SJSA1 (cell line): ENCODE measurements at places on chromosomes 5 and 9. TPM values are rescaled to one million over a fixed set of nuclear protein-coding genes. Genes with fewer than 3 reads are reported as not detected.

DNA sequence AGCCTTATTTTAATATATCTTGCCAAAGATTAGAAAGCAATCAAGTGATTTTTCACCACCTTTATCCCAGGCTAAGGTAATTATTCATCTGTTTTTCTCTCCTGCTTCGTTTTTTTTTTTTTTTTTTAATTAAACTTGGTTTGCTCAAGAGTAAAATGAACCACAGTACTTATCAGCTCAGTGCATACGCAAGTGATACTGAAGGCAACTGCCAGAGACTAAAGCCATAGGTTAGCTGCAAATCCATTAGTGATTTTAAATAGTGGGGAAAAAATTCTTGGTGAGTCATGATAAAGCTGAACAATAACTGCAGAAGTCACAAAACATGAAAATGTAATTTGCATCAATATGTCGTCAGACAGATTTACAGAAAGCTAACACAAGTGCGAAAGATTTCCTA is 829.1 kb downstream of the PTPRD start:
- no peak overlapping the region for H3K27ac ChIP-seq
- H3K27me3 ChIP-seq, result no peaks in the 10 kb centered on the region
- no peak overlapping the region for H3K4me3 ChIP-seq
- no peak for DNase-seq

The CAMK2A gene
- not detected in 2 replicates for total RNA-seq

GRCh38 chr9:38683336-38683735 is 36.6 kb downstream of the FAM240B start:
- no peaks in the 10 kb centered on the region for H3K27me3 ChIP-seq
- H3K36me3 ChIP-seq, result no peaks in the 10 kb centered on the region
- no peak overlapping the region for H3K4me3 ChIP-seq
- H3K4me1 ChIP-seq, result peaks cover 36% of the 10 kb centered on the region
- no peak for DNase-seq
- H3K27ac ChIP-seq, result peak overlapping the region; percentile 98

DNA sequence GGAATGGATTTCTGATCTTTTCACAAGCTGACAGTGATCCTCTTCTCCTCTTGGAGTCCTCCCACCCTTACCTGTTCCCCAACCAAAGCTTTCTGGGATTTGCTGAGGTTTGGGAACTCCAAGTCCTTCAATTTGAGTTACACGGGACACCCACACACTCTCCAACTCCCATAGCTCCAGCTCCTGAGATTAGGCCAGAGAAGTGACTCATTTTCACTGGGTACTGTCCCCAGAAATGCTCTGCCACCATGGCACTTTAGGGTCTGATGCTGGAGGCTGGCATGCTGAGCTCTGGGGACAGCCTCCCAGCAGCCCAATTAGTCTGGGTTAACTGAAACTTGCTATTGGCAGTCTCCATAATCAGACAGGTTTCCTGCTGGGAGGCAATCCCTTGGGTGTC is 14.0 kb upstream of the HRCT1 start:
- H3K4me1 ChIP-seq, result no peaks in the 10 kb centered on the region
- H3K27me3 ChIP-seq, result no peaks in the 10 kb centered on the region
- no peaks in the 10 kb centered on the region for H3K36me3 ChIP-seq
- H3K4me3 ChIP-seq, result no peak overlapping the region
- DNase-seq, result no peak
- H3K27ac ChIP-seq, result no peak overlapping the region

DNA sequence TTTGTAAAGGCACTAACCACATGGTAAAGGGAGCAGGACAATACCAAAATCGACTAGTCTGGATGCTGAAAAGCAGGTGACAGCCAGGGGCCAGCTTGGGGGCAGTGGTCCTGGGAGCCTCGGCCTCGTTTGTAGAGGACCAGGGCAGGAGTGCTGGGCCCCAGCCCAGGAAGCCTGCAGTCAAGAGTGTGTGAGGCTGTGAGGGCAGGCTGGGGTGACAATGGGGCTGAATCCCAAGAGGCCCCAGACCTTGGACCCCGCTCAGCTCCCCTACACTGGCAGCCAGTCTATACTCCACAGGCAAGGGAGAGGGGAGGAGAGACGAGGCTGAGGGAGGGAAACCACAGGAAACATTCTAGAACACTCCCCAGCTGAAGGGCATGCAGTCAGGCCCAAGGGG is 2.6 kb upstream of the INPP5E start:
- DNase-seq, result no peak
- no peak overlapping the region for H3K27ac ChIP-seq
- no peak overlapping the region for H3K4me3 ChIP-seq
- peaks cover 27% of the 10 kb centered on the region for H3K4me1 ChIP-seq
- peaks cover 86% of the 10 kb centered on the region for H3K36me3 ChIP-seq
- no peaks in the 10 kb centered on the region for H3K27me3 ChIP-seq

- DNase-seq, result no peak
- no peaks in the 10 kb centered on the region for H3K4me1 ChIP-seq
- H3K4me3 ChIP-seq, result no peak overlapping the region
- no peak overlapping the region for H3K27ac ChIP-seq
- H3K27me3 ChIP-seq, result no peaks in the 10 kb centered on the region
These were observed 504.2 kb downstream of the ACTL7B start for GRCh38 chr9:108351571-108351970.

DNA sequence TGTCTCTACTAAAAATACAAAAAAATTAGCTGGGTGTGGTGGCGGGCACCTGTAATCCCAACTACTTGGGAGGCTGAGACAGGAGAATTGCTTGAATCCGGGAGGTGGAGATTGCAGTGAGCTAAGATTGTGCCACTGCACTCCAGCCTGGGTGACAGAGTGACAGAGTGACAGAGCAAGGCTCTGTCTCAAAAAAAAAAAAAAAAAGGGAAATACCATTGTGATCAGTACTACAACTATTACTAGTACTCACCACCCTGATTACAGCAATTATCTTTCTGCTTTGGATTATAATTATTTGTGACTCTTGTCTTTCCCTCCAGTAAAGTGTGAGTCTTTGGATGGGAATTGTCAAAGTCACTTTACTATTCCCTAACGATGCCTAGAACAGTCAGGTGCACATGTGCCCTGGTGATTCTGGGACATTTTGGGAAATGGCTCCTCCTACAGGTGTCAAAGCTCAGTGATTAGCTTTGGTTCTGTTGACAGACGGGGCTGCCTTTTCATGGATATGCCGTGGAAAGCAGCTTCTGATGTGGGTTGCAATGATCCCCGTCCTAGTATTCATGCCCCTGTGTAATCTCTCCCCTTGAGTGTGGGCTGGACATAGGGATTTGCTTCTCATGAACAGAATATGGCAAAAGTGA is 31.8 kb upstream of the FRRS1L start:
- H3K36me3 ChIP-seq, result no peaks in the 10 kb centered on the region
- H3K27me3 ChIP-seq, result no peaks in the 10 kb centered on the region
- peaks cover 4% of the 10 kb centered on the region; the same call in 1 of the 2 replicates for H3K4me1 ChIP-seq
- H3K27ac ChIP-seq, result no peak overlapping the region

The PDGFRB gene
- 98.6 and 113 TPM in 2 replicates for total RNA-seq

The CCDC69 gene
- total RNA-seq, result 0.03 and 0.39 TPM in 2 replicates

GRCh38 chr5:79924936-79925893 is 65.8 kb downstream of the MTX3 start:
- DNase-seq, result no peak

The CCL21 gene
- total RNA-seq, result not detected in 2 replicates

- H3K4me1 ChIP-seq, result peaks cover 4% of the 10 kb centered on the region
- no peak overlapping the region for H3K27ac ChIP-seq
- no peaks in the 10 kb centered on the region for H3K36me3 ChIP-seq
- no peak overlapping the region for H3K4me3 ChIP-seq
These were observed 8.3 kb downstream of the CRB2 start for GRCh38 chr9:123364241-123364824.

GRCh38 chr5:40549616-40550015 is 130.1 kb upstream of the PTGER4 start:
- no peak overlapping the region for H3K4me3 ChIP-seq
- no peak overlapping the region for H3K27ac ChIP-seq
- H3K27me3 ChIP-seq, result no peaks in the 10 kb centered on the region
- no peak for DNase-seq
- H3K36me3 ChIP-seq, result no peaks in the 10 kb centered on the region
- H3K4me1 ChIP-seq, result peaks cover 37% of the 10 kb centered on the region

DNA sequence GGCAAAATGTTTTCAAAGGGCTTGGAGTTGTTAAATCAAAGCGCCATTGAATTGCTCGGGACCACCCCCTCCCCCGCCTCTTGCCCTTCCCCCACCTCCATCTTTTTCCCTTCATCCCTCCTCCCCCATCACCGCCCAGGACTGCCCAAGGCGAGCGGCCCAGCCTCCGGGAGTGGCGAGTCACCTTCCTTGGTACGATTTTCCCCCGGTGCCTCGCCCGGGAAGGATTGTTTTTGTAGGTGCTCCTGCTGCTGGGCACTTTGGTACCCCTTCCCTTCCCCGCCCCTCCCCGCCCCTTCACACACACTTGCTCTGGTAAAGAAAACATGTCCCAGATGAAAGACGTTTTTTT is 61.2 kb downstream of the TMEM174 start:
- no peak overlapping the region for H3K4me3 ChIP-seq
- no peak for DNase-seq
- no peak overlapping the region for H3K27ac ChIP-seq
- H3K27me3 ChIP-seq, result no peaks in the 10 kb centered on the region

GRCh38 chr9:72022841-72023240 is 37.6 kb downstream of the C9orf57 start:
- H3K4me1 ChIP-seq, result no peaks in the 10 kb centered on the region
- H3K36me3 ChIP-seq, result no peaks in the 10 kb centered on the region
- no peak for DNase-seq

The SPATA9 gene
- total RNA-seq, result 0.56 and 1.4 TPM in 2 replicates

DNA sequence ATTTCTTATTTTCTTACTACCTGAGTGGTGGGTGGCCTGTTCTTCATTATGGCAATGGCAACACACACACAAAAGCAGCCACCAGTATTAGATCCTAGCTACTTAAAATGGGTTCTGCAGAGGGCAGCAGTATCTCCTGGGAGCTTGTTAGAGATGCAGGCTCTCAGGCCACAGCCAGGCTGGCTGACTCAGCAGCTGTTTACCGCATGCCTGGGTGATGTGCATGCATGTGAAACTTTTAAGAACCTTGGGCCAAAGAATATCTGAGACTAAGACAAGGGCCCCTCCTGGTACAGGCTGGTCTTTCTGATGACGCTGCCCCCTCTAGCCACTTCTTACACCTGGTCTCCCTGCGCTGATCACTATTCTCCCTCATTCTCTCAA is 399.0 kb downstream of the MED10 start:
- H3K27ac ChIP-seq, result peak overlapping the region; percentile 64
- no peaks in the 10 kb centered on the region for H3K36me3 ChIP-seq
- H3K4me3 ChIP-seq, result no peak overlapping the region
- peak; percentile 85 for DNase-seq

The CATSPER3 gene
- total RNA-seq, result 0.08 and 1.3 TPM in 2 replicates

DNA sequence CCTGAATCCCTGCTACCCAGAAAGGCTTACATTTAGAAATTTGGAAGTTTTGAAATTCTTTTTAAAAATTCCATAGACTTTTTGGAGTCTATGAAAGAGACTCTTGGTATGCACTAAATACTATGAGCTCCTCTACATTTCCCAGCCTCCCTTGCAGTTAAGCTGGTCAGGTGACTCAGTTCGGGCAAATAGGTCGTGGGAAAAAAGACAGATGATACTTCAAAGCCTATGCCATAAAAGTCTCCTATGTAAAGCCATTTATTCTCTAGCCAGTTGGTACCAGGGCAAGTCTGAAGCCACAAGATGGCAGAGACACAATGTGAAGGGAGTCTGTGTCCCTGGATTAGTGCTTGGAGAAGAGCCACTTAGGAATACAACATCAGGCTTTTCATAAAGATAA is 101.8 kb downstream of the BOD1 start:
- peaks cover 10% of the 10 kb centered on the region for H3K4me1 ChIP-seq
- H3K36me3 ChIP-seq, result no peaks in the 10 kb centered on the region
- H3K27me3 ChIP-seq, result no peaks in the 10 kb centered on the region
- H3K4me3 ChIP-seq, result no peak overlapping the region
- no peak overlapping the region for H3K27ac ChIP-seq
- peak; percentile 24 for DNase-seq

- H3K4me3 ChIP-seq, result no peak overlapping the region
- no peaks in the 10 kb centered on the region for H3K27me3 ChIP-seq
These were observed 9.0 kb downstream of the NIPSNAP3B start for GRCh38 chr9:104772714-104773510.

GRCh38 chr5:1140171-1140817 is 28.4 kb upstream of the SLC12A7 start:
- H3K27ac ChIP-seq, result no peak overlapping the region
- H3K4me1 ChIP-seq, result 0 out of 2 replicates have a peak, but pooled peaks cover 4% of the 10 kb centered on the region
- H3K27me3 ChIP-seq, result no peaks in the 10 kb centered on the region
- 0 out of 2 replicates have a peak, but pooled peaks cover 6% of the 10 kb centered on the region for H3K36me3 ChIP-seq
- DNase-seq, result peak; percentile 46

DNA sequence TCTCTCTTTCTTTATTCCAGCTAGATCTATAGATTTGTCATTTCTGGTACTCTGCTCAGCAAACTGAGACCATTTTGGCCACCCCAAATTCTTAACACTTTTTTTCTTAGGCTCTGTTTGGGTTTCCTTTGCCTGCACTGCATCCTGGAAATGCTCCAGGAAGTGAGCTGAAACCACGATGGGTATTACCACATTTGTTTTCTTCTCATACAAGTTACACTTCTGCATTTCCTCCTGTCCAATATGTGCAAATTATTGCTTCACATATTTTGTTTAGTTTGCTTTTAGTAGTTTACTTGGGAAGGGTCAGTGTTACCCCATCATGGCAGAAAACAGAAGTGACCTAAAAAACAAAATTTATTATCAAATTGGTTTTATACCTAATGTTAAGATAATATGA is 498.6 kb upstream of the GRIN3A start:
- no peaks in the 10 kb centered on the region for H3K4me1 ChIP-seq
- H3K36me3 ChIP-seq, result no peaks in the 10 kb centered on the region
- H3K27ac ChIP-seq, result no peak overlapping the region
- H3K27me3 ChIP-seq, result no peaks in the 10 kb centered on the region

DNA sequence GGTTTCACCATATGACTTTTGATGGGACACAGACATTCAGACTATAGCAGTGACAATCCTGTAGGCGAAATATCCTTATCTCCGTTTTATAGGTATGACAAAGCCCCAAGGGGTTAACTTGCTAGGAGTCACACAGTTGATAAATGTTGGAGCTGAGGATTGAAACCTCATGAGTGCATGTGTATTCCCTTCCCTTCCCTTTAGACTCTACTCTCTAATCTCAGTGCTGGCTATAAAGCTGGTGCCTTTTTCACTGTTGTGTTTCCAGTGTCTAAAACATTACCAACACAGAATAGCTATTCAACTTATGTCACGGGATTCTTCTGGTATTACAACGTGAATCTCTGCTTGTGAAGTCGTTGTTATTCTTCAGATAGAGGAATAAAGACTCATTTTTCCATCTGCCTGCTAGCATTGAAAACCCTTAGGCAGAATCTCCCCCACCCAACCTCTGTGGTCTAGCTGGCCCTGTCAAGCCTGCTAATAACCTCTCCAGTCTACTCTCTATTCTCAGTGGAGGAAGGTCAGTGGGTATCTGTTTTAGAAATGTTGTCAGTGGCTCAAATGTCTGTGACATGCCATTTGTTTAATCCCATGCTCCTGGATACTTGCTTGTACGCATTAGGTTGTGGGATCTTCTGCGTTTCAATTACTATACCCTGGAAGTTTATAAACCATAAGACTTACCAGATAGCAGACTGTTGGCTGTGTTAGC is 121.2 kb downstream of the TLE4 start:
- no peaks in the 10 kb centered on the region for H3K27me3 ChIP-seq
- no peak overlapping the region for H3K4me3 ChIP-seq
- peaks cover 3% of the 10 kb centered on the region; the same call in 1 of the 2 replicates for H3K36me3 ChIP-seq
- DNase-seq, result no peak
- no peak overlapping the region for H3K27ac ChIP-seq
- H3K4me1 ChIP-seq, result peaks cover 22% of the 10 kb centered on the region

The ANKRD18A gene
- total RNA-seq, result not detected in 2 replicates

The CMBL gene
- total RNA-seq, result 1.4 TPM in 1 of 2 replicates, not detected in the other
